Activated CD8-positive, alpha-beta T cell treated with anti-CD3 and anti-CD28 coated beads for 36 hours (primary cell): ENCODE measurements at places on chromosomes 1 and 21. TPM values are rescaled to one million over a fixed set of nuclear protein-coding genes. Genes with fewer than 3 reads are reported as not detected.

The NR5A2 gene
- total RNA-seq = not detected

The YY1AP1 gene
- total RNA-seq = 60.5 TPM

The CA14 gene
- total RNA-seq = not detected

The FBXO2 gene
- 1.9 TPM for total RNA-seq

The C1orf21 gene
- 4.6 TPM for total RNA-seq

The NDUFV3 gene
- total RNA-seq = 29.0 TPM

The PPFIA4 gene
- 79.9 TPM for total RNA-seq

The LTN1 gene
- total RNA-seq = 28.0 TPM

The LCE2B gene
- total RNA-seq = not detected

The OR2T6 gene
- total RNA-seq = not detected

GRCh38 chr1:41430582-41430981 is 53.9 kb downstream of the EDN2 start:
- no peak overlapping the region for H3K27ac ChIP-seq
- no peak overlapping the region for H3K4me3 ChIP-seq
- no peaks in the 10 kb centered on the region for H3K4me1 ChIP-seq
- H3K36me3 ChIP-seq = no peaks in the 10 kb centered on the region
- H3K27me3 ChIP-seq = peaks cover 18% of the 10 kb centered on the region
- no peak for DNase-seq

DNA sequence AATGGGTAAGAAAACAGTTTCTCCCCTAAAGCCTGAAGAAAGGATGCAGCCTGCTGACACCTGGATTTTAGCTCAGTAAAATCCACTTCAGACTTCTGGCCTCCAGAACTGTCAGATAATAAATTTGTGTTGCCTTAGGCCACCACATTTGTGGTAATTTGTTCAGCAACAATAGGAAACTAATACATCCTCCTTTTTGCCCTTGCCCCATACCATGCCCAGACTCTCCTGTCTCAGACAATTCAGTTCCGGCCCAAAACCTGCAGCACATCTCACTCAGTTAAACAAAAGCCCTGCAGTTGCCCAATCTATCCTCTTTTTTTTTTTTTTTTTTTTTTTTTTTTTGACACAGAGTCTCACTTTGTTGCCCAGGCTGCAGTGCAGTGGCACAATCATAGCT is 25.8 kb downstream of the SMIM12 start:
- DNase-seq = no peak
- H3K27me3 ChIP-seq = no peaks in the 10 kb centered on the region
- H3K27ac ChIP-seq = no peak overlapping the region
- no peaks in the 10 kb centered on the region for H3K4me1 ChIP-seq
- no peak overlapping the region for H3K4me3 ChIP-seq

- DNase-seq = no peak
- peaks cover 58% of the 10 kb centered on the region for H3K27me3 ChIP-seq
- no peaks in the 10 kb centered on the region for H3K36me3 ChIP-seq
- peaks cover 31% of the 10 kb centered on the region for H3K4me1 ChIP-seq
These were observed 590 bp upstream of the TACSTD2 start for GRCh38 chr1:58577654-58578030.

DNA sequence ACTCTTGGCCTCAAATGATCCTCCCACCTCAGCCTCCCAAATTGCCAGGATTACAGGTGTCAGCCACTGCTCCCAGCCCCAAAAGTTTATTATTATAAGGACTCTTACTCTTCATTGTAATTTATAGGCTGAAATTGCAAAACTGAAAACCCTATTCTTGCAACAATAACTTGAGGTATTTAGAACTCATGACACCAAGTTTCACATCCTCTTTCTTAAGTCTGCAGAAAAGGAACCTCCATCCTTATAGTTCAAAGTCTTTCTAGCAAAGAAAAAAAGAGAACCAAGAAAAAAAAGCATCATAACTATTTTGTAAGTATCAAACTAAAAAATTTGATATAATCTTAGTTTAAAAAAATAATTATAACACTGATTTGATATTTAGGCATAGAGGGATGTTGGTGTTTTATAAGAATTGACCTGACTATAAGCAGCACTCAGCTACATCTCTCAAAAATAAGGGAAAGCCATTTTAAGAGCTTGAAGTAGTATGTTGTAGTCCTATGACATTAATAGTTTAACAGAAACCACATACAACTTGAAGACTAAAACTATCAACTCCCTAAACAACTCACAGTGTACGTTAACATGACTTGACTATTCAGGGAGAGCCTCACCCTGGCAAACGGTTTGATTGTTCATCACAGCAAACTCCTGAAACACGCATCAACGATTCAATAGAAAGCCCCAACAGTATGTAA is 122.4 kb downstream of the AKT3 start:
- no peak for DNase-seq
- peaks cover 6% of the 10 kb centered on the region for H3K36me3 ChIP-seq
- peaks cover 41% of the 10 kb centered on the region for H3K4me1 ChIP-seq
- H3K4me3 ChIP-seq = no peak overlapping the region
- H3K27me3 ChIP-seq = no peaks in the 10 kb centered on the region

DNA sequence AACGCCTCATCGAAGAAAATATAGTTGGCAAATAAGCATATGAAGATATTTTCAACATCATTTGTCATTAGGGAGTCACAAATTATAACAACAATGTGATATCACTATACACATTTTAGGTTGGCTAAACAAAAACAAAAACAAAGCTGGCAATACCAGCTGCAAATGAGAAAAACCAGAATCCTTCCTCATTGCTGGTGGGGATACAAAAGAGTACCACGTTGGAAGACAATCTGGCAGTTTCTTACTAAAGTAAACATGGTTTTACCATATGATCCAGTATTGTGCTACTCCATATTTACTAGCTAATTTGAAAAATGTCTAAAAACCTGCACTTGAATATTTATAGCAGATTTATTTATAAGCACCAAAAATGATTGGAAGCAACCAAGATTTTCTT is 1204.1 kb downstream of the MRPL39 start:
- H3K27ac ChIP-seq = no peak overlapping the region
- H3K27me3 ChIP-seq = no peaks in the 10 kb centered on the region
- H3K4me1 ChIP-seq = no peaks in the 10 kb centered on the region
- no peak for DNase-seq

DNA sequence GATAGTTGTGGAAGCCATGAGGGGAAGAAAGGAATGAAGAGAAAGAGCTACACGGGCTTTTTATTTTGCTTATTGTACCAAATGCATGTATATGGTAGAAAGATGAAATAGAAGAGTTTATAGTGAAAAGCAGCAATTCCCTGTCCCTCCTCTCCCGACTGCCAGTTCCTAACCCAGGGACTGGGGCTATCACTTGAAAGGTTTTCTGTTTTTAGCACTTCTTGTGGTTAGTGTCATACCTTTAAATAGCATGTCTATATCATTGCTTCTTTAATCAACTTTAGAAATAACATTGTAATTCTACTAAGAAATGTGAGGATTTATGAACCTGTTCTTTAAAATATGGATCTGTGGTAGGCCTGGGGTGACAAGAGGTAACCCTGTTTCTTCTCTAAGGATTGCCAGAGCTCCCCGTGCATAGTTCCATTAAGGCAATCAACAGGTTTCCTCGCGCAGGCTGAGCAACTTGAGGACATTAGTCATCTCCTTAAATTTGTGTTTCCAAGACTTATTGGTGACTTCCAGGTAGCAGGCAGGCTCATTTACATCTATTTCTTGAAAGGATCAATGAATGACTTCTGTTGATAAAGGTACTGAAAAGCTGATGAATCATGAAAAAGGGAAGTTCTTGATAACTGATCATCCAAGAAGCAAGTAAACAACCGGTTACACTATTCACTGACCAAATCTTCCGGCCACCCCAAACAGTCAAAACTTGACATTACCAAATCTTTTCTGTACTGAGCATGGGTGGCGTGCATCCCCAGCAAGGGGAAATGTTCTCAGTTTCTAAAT is 37.8 kb upstream of the S1PR1 start:
- H3K27me3 ChIP-seq = no peaks in the 10 kb centered on the region
- H3K27ac ChIP-seq = peak overlapping the region; percentile 89
- H3K4me1 ChIP-seq = peaks cover 24% of the 10 kb centered on the region
- no peaks in the 10 kb centered on the region for H3K36me3 ChIP-seq
- peak overlapping the region; percentile 20 for H3K4me3 ChIP-seq
- DNase-seq = peak; percentile 81

- DNase-seq = peak; percentile 92
- H3K4me1 ChIP-seq = peaks cover 60% of the 10 kb centered on the region
- H3K27ac ChIP-seq = peak within 1 kb of the TSS; percentile 97
- H3K36me3 ChIP-seq = peaks cover 22% of the 10 kb centered on the region
- no peaks in the 10 kb centered on the region for H3K27me3 ChIP-seq
These were observed at the start of gene KIF21B for GRCh38 chr1:201023517-201023902. TSS of gene KIF21B (minus strand) at chr1:201023714. CDS start at chr1:201023383, 331 bp downstream.

- H3K27me3 ChIP-seq = no peaks in the 10 kb centered on the region
- H3K36me3 ChIP-seq = no peaks in the 10 kb centered on the region
- no peak overlapping the region for H3K4me3 ChIP-seq
- no peaks in the 10 kb centered on the region for H3K4me1 ChIP-seq
- H3K27ac ChIP-seq = no peak overlapping the region
- DNase-seq = no peak
These were observed 141.9 kb downstream of the PEX14 start for GRCh38 chr1:10616696-10617095.

DNA sequence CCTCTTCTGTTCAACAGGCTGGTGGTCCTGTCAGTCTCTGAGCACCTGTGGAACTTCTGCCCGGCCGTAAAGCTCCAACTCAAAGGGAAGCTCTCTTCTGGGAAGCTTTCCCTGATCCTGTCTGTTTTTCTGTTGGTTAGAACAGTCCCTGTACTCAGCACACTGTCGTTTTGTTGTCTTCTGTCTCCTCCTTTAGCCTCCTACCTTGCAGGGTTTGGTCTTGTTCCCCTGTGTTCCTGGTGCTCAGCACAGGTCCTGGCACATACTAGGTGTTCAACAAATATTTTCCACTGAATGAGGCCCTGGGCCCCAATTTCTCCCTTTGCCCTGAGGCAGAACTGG is 328 bp upstream of the KDF1 start:
- H3K4me3 ChIP-seq = peak overlapping the region; percentile 70
- no peaks in the 10 kb centered on the region for H3K36me3 ChIP-seq
- peaks cover 25% of the 10 kb centered on the region for H3K27me3 ChIP-seq
- no peak overlapping the region for H3K27ac ChIP-seq

GRCh38 chr1:154923695-154924094 is 12.8 kb downstream of the PMVK start:
- H3K27ac ChIP-seq = no peak overlapping the region
- H3K27me3 ChIP-seq = no peaks in the 10 kb centered on the region
- DNase-seq = no peak
- no peak overlapping the region for H3K4me3 ChIP-seq
- H3K36me3 ChIP-seq = peaks cover 27% of the 10 kb centered on the region

- peaks cover 2% of the 10 kb centered on the region for H3K4me1 ChIP-seq
- no peak overlapping the region for H3K27ac ChIP-seq
- no peaks in the 10 kb centered on the region for H3K27me3 ChIP-seq
- H3K36me3 ChIP-seq = no peaks in the 10 kb centered on the region
- no peak overlapping the region for H3K4me3 ChIP-seq
These were observed 222.0 kb downstream of the SETD4 start for GRCh38 chr21:35838350-35838749.

- no peak overlapping the region for H3K27ac ChIP-seq
- H3K4me3 ChIP-seq = no peak overlapping the region
- no peaks in the 10 kb centered on the region for H3K36me3 ChIP-seq
- H3K27me3 ChIP-seq = peaks cover 10% of the 10 kb centered on the region
These were observed 10.5 kb downstream of the C1orf115 start for GRCh38 chr1:220700556-220701179.

- H3K4me3 ChIP-seq = no peak overlapping the region
- no peak for DNase-seq
- peaks cover 7% of the 10 kb centered on the region for H3K4me1 ChIP-seq
- H3K36me3 ChIP-seq = no peaks in the 10 kb centered on the region
These were observed 102.5 kb upstream of the CASZ1 start for GRCh38 chr1:10898921-10899320.

DNA sequence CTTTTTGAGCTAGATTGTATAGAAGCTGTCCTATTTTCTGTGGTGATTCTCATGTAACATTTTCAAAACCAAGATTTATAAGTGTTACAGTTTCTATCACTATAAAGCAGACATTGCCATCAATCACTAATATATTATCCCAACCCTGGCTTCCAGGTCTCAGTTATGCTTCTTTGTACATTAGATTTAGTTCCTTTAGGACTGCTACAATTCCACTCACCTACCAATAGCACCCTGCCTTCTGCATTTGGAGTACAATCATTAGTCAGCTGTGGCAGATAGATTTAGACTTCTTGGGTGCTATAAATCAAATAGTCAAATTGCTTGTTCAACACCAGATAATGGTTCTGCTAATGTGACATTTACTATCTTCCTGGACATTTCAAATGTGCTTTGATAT is 281.6 kb downstream of the BRINP3 start:
- no peaks in the 10 kb centered on the region for H3K36me3 ChIP-seq
- no peak for DNase-seq
- H3K4me3 ChIP-seq = no peak overlapping the region
- no peak overlapping the region for H3K27ac ChIP-seq
- no peaks in the 10 kb centered on the region for H3K27me3 ChIP-seq
- H3K4me1 ChIP-seq = no peaks in the 10 kb centered on the region

DNA sequence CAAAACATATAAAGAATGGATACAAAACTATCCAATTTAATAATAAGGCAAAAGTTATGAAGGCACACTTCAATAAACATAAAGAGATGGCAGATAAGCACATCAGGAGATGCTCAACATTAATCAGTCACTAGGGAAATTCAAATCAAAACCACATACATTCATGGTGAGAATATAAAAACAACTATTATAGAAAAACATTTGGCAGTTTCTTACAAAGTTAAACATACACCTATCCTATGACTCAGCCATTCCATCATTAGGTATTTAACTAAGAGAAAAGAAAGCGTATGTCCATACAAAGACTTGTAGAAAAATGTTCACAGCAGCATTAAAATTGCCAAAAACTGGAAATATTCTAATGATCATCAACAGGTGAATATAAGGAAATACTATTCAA is 44.3 kb downstream of the KIFAP3 start:
- no peak for DNase-seq
- H3K27me3 ChIP-seq = no peaks in the 10 kb centered on the region
- peaks cover 6% of the 10 kb centered on the region for H3K4me1 ChIP-seq
- peaks cover 17% of the 10 kb centered on the region for H3K36me3 ChIP-seq
- no peak overlapping the region for H3K4me3 ChIP-seq
- H3K27ac ChIP-seq = no peak overlapping the region

GRCh38 chr1:225824533-225824941 is 14.6 kb downstream of the EPHX1 start:
- no peaks in the 10 kb centered on the region for H3K27me3 ChIP-seq
- no peak overlapping the region for H3K4me3 ChIP-seq
- no peak overlapping the region for H3K27ac ChIP-seq
- H3K4me1 ChIP-seq = no peaks in the 10 kb centered on the region
- no peak for DNase-seq
